ENCODE measurements at places on chromosomes 5 and 9.

- DNase-seq, result no peak
Measured at GRCh38 chr5:89735082-89735481, 674.5 kb downstream of the CETN3 start.

GRCh38 chr5:36054647-36055046 lies 12.0 kb downstream of the UGT3A2 start:
- no peak for DNase-seq

DNA sequence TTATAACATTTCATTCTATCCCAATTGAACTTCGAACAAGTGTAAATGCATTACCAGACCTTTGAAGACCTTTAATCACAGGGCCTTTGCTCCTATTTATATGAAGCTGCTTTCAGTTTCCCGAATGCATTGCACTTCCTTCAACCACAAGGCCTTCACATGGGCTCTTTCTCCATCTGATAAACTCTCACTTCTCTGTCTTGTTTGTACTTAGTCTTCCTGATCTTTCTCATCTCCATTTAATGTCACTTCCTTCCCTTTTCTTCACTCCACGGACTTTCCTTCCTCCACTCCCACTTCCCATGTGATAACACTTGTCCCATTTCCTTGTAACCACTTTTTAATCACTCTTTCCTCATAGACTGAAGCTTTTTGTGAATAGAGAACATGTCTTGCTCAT lies 74.3 kb upstream of the TNC start:
- no peak for DNase-seq

DNA sequence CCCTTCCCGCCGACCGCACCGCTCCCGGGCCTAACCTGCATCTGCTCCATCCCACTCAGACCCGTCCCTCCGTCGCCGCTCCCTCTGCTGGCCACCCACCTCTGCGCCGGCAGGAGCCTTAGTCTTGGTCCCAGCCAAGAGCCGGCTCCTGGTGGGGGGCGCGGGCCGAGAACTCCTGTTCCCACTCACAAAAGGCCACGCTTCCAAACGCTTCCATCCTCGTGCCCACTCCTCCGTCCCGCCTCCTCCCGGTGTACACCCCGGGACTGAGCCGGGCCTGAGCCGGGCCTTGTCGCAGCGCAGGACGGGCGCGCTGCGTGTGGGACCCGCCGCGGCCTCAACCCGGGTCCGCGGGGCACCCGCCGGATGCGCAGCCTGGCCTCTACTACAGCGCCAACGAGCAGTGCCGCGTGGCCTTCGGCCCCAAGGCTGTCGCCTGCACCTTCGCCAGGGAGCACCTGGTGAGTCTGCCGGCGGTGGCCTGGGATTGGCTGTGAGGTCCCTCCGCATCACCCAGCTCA lies 7.5 kb downstream of the ADAMTS13 start:
- no peak for DNase-seq

- DNase-seq, result no peak
Measured at GRCh38 chr9:22447618-22448305, 1.1 kb downstream of the DMRTA1 start.

DNA sequence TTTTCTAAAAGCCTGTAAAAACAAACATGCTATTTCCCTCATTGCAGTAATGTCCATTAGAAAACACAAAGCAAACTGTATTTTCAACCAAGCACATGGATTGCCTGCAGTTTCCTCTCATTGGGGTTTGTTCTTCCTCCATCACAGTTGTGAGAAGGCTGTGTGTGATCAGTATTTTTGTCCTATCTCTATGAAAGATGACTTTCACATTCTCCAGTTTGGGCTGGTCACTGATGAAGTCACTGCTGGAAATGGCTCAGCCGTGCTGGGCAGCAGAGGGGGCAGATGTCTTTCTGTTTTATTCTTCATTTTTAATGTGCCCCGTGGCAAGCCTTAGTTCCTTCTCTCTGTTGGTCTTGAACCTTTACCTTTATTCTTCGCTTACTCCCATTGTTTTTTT lies 288.9 kb upstream of the MPDZ start:
- no peak for DNase-seq

DNA sequence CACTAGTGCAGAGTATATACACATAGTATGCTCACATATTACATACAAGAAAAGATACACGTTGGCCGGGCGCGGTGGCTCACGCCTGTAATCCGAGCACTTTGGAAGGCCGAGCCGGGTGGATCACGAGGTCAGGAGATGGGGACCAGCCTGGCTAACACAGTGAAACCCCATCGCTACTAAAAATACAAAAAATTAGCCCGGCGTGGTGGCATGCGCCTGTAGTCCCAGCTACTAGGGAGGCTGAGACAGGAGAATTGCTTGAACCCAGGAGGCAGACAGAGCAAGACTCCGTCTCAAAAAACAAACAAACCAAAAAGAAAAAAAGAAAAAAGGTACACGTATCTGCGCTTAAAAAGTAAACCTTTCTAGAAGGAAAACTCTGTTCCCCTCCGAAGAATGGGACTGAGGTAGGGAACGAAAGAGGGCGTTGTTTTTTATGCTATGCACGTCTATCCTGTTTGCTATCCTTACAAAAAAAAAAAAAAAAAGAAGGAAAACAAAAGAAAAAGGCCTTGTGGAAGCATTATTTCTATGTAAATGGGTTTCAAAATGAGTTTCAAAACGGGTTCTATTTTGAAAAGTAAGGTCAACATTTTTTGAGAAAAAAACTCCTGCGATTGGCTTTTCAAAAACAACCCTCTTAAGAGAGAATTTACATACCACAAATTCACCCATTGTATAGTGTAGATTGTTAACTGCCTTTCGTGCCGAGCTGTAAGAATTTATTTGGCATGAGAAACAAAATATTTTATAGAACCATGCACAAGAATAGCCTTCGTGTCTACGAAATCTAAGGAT lies 1.2 kb downstream of the AK3 start:
- DNase-seq, result no peak

DNA sequence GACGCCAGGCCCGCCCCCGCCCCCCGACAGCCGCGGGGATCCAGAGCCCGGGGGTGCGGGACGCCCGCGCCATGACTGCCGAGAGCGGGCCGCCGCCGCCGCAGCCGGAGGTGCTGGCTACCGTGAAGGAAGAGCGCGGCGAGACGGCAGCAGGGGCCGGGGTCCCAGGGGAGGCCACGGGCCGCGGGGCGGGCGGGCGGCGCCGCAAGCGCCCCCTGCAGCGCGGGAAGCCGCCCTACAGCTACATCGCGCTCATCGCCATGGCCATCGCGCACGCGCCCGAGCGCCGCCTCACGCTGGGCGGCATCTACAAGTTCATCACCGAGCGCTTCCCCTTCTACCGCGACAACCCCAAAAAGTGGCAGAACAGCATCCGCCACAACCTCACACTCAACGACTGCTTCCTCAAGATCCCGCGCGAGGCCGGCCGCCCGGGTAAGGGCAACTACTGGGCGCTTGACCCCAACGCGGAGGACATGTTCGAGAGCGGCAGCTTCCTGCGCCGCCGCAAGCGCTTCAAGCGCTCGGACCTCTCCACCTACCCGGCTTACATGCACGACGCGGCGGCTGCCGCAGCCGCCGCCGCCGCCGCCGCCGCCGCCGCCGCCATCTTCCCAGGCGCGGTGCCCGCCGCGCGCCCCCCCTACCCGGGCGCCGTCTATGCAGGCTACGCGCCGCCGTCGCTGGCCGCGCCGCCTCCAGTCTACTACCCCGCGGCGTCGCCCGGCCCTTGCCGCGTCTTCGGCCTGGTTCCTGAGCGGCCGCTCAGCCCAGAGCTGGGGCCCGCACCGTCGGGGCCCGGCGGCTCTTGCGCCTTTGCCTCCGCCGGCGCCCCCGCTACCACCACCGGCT lies 1.0 kb downstream of the FOXE1 start:
- DNase-seq, result no peak

GRCh38 chr5:96657068-96657467 lies 5.1 kb upstream of the CAST start:
- DNase-seq, result no peak

GRCh38 chr9:99509900-99510535 lies 287.9 kb downstream of the SEC61B start:
- no peak for DNase-seq

DNA sequence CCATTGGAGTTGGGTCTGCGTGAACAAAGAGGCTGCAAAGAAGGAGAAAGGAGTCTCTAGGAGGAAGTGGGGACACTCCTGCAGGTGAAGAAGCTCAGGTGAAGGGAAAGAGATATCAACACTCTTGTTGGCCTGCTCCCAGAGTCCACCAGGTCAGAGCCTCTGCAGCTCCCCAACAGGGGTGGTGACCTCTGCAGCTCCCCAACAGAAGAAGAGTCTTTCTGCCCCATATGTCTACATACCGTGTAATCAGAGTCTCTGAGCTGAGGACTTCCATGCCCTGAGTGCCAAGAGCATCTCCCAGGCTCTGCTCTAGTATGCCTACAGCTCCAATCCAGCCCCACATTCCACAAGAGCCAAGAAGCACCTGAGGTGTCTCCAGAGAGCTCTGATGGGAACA lies 67.4 kb upstream of the TRPC7 start:
- peak; percentile 77 for DNase-seq

GRCh38 chr5:118692811-118693342 lies 295.5 kb downstream of the DTWD2 start:
- DNase-seq, result no peak

DNA sequence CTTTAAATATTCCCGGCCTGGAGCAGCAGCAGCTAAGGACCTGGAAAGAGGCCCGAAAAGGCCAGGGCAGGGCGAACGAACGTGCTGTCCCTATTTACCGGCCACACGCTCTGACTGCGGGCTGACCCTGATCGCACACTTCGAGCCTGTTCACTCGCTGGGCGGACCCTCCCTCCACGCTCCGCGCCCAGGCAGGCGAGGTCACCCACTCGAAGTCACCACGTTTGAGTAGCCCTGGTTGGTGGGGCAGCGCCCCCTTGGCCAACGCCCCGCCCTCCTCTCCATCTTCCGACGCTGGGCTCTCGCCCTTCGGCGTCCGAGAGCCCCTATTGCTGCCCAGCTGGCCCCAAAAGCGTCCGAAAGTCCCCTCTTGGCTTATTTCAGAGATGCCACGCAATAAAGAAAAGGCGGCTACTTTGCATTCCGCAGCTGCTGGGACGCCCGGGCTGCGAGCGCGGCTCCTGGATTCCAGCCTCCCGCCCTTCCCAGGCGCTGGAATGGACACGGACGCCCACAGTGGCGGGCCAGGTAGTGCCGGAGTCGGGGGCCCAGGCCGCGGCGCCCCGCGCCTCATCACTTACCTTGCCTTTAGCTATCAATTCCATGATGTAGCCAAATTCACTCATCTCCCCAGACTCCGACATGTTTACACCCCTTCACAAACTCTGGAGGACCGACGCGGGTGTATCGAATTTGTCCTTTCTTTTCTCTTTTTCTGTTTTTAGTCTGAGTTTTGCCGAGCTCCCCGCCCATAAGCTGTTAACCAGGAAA lies 9.9 kb upstream of the TRIM36 start:
- DNase-seq, result no peak

- DNase-seq, result no peak
Measured at GRCh38 chr9:135176284-135176683, 88.8 kb downstream of the OLFM1 start.

- no peak for DNase-seq
Measured at GRCh38 chr5:43859309-43859708, 256.3 kb downstream of the NNT start.

GRCh38 chr5:164020116-164020515 lies 514.7 kb downstream of the MAT2B start:
- no peak for DNase-seq
